ENCODE measurements at places on chromosomes 13 and 19.
A peak's percentile ranks its signal among the peaks of the same experiment; 100 is the strongest.

DNA sequence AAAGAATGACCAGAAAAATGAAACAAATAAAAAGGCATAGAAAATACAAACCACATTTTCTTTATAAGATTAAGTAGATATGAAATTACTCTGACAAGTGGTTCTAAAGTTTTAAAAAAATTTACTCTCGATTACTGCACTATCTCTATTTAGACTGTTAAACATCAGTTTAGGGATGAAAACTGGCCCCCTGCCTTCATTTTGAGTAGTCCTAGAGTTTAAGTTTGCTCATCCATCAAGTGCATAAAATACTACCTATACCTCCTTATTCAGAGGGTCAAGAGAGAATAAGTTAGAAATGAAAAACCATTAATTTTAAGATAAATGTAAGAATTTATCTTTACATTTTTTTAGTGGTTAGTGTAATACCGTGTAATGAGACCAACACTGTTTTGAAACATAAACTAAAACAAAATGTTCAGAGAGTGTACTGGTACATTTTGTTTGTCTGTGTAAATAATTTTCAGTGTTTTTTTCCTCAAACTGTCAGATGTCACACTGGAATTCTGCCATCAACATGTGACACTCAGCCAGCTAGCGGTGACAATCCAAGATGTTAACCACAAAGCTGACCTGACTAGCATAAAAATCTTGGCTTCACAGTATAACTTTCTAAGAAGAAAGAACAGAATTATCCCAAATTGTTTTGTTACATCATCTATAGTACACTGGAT, 184.8 kb upstream of the PCDH20 start:
- H3K4me1 ChIP-seq, result no peaks in the 10 kb centered on the region
- H3K4me3 ChIP-seq, result no peak overlapping the region
- H3K27me3 ChIP-seq, result no peaks in the 10 kb centered on the region
- H3K36me3 ChIP-seq, result no peaks in the 10 kb centered on the region
- no peak for DNase-seq

DNA sequence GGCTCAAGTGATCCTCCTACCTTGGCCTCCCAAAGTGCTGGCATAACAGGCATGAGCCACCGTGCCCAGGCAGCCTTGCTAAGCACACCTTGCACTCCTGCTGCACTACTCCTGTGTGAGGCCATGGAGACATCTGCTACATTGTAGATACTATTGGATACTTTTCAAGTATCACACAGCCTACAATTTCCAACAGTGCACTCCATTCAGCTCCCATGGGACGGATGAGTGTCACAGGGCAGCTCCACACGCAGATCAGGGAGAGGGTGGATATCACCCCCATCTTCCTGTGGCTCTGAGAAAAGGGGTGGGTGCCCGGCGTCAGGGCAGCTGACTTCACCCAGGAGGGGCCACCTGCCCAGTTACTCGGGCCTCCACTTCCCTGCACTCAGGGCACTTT, 39.1 kb upstream of the CCNE1 start:
- peaks cover 5% of the 10 kb centered on the region for H3K4me1 ChIP-seq
- DNase-seq, result no peak
- no peak overlapping the region for H3K4me3 ChIP-seq
- no peaks in the 10 kb centered on the region for H3K27me3 ChIP-seq

GRCh38 chr13:98546402-98546801, 30.5 kb downstream of the STK24 start:
- peaks cover 57% of the 10 kb centered on the region for H3K4me1 ChIP-seq
- H3K36me3 ChIP-seq, result peaks cover 21% of the 10 kb centered on the region
- no peak for DNase-seq
- H3K4me3 ChIP-seq, result no peak overlapping the region
- H3K27me3 ChIP-seq, result no peaks in the 10 kb centered on the region

GRCh38 chr19:3146677-3147100, 10.9 kb downstream of the GNA15 start:
- peak overlapping the region; percentile 42 for H3K27ac ChIP-seq
- peaks cover 23% of the 10 kb centered on the region for H3K36me3 ChIP-seq
- H3K4me1 ChIP-seq, result peaks cover 10% of the 10 kb centered on the region
- H3K4me3 ChIP-seq, result no peak overlapping the region

- peaks cover 7% of the 10 kb centered on the region for H3K36me3 ChIP-seq
- DNase-seq, result no peak
- no peak overlapping the region for H3K4me3 ChIP-seq
- peaks cover 9% of the 10 kb centered on the region for H3K4me1 ChIP-seq
- peaks cover 4% of the 10 kb centered on the region for H3K27me3 ChIP-seq
- no peak overlapping the region for H3K27ac ChIP-seq
Measured at GRCh38 chr13:39928261-39928660, 272.8 kb downstream of the COG6 start.

GRCh38 chr13:110338441-110339101, 31.5 kb downstream of the COL4A2 start:
- no peaks in the 10 kb centered on the region for H3K36me3 ChIP-seq
- peaks cover 21% of the 10 kb centered on the region for H3K27me3 ChIP-seq
- H3K4me3 ChIP-seq, result no peak overlapping the region

GRCh38 chr19:16361254-16361653, 36.6 kb downstream of the KLF2 start:
- H3K27ac ChIP-seq, result no peak overlapping the region
- H3K4me1 ChIP-seq, result peaks cover 52% of the 10 kb centered on the region
- peak overlapping the region; percentile 57 for H3K4me3 ChIP-seq
- H3K27me3 ChIP-seq, result peaks cover 20% of the 10 kb centered on the region

- H3K27ac ChIP-seq, result no peak overlapping the region
- H3K4me1 ChIP-seq, result peaks cover 5% of the 10 kb centered on the region
- H3K4me3 ChIP-seq, result no peak overlapping the region
Measured at GRCh38 chr19:35063940-35064818, 22.7 kb downstream of the HPN start.

- no peak overlapping the region for H3K27ac ChIP-seq
- H3K4me3 ChIP-seq, result no peak overlapping the region
- peaks cover 12% of the 10 kb centered on the region for H3K36me3 ChIP-seq
- no peaks in the 10 kb centered on the region for H3K27me3 ChIP-seq
- no peak for DNase-seq
Measured at GRCh38 chr19:48203222-48203793, 32.8 kb downstream of the ZSWIM9 start.

- H3K4me1 ChIP-seq, result peaks cover 16% of the 10 kb centered on the region
- H3K27me3 ChIP-seq, result peaks cover 44% of the 10 kb centered on the region
- H3K36me3 ChIP-seq, result no peaks in the 10 kb centered on the region
- H3K27ac ChIP-seq, result no peak overlapping the region
- H3K4me3 ChIP-seq, result peak overlapping the region; percentile 86
Measured at GRCh38 chr19:55353803-55354697, 469 bp downstream of the COX6B2 start.

DNA sequence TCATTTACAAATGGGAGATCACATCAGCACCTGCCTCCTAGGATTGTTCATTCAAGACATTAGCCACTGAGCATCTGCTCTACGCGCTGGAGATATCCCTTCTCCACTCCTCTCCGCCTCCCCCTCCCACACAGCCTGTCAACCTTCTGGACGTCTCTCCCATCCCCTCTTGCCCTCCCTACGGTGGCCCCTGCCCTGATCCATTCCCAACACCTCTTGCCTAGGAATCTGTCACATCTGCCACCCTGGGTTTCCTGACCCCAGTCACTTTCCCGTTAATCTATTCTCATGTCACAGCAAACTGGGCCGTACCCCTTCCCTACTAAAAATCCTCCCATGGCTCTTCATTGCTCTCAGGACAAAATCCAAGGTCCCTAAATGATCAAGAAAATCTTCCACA, 10.3 kb downstream of the DYRK1B start:
- H3K4me1 ChIP-seq, result peaks cover 10% of the 10 kb centered on the region
- DNase-seq, result no peak
- H3K27ac ChIP-seq, result no peak overlapping the region
- no peaks in the 10 kb centered on the region for H3K27me3 ChIP-seq
- peaks cover 14% of the 10 kb centered on the region for H3K36me3 ChIP-seq

DNA sequence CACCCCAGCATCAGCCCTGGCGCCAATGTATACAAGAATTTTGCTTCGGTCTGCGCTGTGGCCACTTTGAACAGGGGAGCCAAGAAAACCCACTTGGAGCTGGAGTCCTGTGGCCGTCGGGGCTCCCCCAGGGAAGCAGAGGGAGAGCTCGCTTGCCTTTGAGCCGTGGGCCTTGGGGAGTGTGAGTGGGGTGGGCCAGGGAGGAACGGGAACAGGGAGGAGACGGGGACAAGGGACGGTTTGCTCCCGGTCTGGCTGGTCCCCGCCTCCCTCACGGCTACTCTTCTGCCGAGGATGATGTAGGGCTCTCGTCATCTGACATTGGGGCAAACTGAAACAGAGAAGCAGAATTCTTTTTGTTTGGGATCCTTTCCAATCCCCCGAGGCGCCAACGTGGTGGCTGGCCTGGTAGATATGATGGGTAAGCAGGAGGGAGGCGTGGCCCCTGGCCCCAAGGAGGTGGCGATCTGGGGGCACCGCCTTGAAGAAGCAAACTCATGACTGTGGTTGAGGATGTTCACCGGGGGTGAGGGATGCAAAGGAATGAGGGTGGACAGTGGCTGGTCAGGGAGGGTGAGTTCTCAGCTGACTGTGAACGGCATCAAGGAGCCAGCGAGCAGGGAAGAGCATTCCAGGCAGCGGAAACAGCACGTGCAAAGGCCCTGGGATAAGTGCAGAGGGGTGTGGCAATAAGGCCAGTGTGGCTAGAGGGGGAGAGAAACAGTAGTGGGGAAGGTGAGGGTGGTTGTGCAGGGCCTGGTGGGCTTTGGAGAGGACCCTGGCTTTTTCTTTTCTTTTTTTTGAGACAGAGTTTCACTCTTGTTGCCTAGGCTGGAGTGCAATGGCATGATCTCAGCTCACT, 10.9 kb upstream of the SPC24 start:
- peaks cover 2% of the 10 kb centered on the region for H3K27me3 ChIP-seq
- H3K4me1 ChIP-seq, result no peaks in the 10 kb centered on the region
- H3K4me3 ChIP-seq, result no peak overlapping the region
- H3K36me3 ChIP-seq, result no peaks in the 10 kb centered on the region

GRCh38 chr13:22486490-22486889, 694.3 kb upstream of the SGCG start:
- no peaks in the 10 kb centered on the region for H3K4me1 ChIP-seq
- H3K4me3 ChIP-seq, result no peak overlapping the region
- no peaks in the 10 kb centered on the region for H3K36me3 ChIP-seq
- H3K27me3 ChIP-seq, result no peaks in the 10 kb centered on the region

Measured in activated naive CD8-positive, alpha-beta T cell treated with anti-CD3 and anti-CD28 coated beads, Interleukin-2, amount 10 ng/mL, durations not matched to agents 7 days and 5 days (primary cell).